ENCODE measurements at places on chromosomes 4 and X.

- DNase-seq = no peak
Measured at GRCh38 chr4:26223155-26223554, 97.7 kb upstream of the RBPJ start.

- DNase-seq = no peak
Measured at GRCh38 chr4:101556842-101557241, 209.5 kb upstream of the PPP3CA start.

DNA sequence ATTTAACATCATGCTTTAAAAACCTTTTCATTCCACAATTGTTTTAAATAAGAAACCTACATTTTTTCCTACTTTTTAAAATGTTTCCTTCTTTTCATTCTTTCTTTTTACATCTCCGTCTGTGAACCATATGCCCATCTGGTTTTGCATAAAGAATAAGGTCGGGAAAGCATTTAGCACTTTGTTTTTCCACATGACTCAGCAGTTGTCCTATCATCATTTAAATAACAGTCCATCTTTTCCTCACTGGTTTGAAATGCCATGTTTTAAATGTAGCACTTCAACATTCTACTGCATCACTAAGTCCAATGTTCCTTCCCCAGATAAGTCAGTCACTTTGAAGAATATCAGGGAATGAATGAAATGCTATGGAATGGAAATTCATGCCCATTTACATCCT is 128.4 kb downstream of the SH3RF1 start:
- no peak for DNase-seq

GRCh38 chr4:142850478-142850877 is 4.4 kb upstream of the INPP4B start:
- no peak for DNase-seq

DNA sequence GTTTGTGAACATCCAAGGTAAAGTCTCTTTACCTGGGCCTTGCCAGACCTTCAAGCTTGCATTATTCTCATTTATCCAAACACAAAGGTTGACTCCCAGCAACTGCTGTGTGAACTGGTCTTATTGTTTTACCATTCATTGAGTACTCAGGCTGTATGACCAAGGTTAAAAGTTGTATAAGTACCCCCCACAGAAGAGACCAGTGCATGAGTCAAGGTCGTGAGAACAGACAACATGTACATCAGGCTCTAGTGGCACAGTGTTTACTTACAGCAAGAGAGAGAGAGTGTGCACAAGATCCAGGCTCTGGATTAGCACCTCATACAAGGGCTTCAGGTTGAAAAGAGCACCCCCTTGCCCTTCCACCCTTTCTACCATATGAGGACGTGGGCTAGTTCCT is 77.4 kb upstream of the EFNB1 start:
- DNase-seq = no peak

DNA sequence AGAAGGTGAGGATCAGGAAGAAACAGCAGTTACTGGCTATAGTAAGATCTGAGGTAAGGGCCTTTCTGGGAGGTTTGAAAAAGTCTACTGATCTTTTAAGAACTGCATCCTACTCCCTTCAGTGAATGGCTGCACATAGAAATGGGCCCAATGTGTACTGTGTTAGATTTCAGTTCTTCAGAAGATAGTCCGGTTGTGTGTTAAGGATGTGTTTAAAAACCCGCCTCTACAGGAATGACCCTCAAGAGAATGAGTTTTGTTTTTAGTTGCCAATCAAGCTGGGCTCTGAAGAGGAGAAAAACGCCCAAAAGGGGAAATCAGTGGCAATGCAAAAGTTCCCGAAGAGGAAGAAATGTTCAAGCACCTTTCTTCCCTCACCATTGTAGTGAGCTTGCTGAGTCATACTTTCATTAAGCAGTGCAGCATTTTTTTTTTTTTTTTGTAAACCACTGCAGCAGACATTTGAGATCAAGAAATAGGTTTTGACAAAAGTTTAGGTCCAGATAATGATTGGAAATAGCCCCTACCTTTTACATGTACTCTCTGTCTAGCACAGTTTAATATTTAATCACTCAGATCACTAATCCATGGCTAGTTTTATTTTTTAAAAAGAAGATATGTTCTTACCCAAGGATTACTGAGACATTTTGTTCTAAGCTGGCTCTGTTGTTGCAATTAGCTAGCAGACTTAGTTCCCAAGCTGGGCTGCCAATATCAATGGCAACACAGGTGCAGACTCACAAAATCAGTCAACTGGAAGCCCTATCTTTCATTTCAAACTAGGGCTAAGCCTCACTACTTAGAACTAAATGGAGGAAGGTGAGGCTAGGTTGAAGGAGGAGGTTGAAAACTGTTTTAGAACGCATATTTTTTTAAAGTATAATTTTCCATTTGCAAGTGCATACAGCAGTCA is 7.0 kb upstream of the TRPC5OS start:
- no peak for DNase-seq
